ENCODE measurements at places on chromosomes 2 and 18.

DNA sequence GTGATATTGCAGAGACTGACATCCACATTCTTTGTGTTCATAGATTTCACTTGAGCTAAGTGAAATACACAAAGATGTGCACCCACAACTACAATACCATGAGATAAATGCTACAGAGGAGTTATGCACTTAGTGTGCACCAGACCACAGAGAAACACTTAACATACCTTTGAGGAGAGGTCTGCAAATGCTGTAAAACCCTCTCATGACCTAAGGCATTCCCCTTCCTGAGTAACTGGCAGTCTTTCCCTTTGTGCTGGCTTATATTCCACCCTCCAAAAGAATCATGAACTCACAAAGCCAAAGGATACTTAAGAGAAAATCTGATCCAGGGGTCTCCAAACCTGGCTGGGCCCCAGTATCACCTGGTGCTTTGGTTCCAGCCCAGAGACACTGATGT lies 16.2 kb downstream of the NXPH2 start:
- DNase-seq, result no peak

DNA sequence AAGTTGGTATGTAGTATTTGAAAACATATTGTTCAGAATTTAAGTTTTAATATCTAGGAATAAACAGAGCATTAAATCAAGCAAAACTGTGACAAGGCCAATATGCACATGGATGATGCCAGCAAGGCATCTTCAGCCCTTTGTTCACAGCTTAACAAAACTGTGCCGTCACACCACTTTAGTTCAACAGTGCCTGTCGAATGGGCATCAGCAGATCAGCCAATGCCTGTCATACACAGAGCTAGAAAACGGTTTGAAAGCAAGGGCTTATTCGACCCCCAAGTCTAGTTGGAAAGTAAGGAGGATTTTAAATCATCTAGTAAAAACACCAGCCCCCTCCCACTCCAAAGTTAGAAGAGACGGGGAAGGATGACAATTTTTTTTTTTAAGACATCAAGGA lies 16.7 kb downstream of the ZEB2 start:
- DNase-seq, result no peak

DNA sequence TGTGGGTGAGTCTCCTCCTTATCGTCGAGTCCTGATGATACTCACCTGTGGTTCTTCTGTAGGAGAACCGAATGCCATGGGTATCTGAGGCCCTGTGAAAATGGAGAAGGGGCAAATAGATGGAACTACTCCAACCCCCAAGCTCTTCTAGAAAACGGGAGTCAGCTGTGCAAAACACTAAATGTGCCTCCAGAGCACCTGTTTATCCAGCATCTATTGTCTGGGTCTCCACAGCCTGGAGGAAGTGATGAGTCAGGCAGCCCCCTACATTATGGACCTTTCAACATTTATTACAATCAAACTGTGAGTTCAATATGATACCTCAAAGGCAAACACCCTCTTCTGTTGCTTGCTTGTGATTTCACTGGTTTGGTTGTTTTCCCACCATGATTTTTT lies 9.8 kb upstream of the LRRFIP1 start:
- DNase-seq, result no peak

- DNase-seq, result no peak
Observed at GRCh38 chr2:47189635-47190034, 34.5 kb upstream of the STPG4 start.

Data from GM06990 (cell line).